Cerebellum (tissue), 4 donors: ENCODE measurements at places on chromosomes 5 and 9. TPM values are rescaled to one million over a fixed set of nuclear protein-coding genes. Genes with fewer than 3 reads are reported as not detected.

GRCh38 chr9:76162086-76162730 is 232.0 kb downstream of the RFK start:
- DNase-seq = no peak

DNA sequence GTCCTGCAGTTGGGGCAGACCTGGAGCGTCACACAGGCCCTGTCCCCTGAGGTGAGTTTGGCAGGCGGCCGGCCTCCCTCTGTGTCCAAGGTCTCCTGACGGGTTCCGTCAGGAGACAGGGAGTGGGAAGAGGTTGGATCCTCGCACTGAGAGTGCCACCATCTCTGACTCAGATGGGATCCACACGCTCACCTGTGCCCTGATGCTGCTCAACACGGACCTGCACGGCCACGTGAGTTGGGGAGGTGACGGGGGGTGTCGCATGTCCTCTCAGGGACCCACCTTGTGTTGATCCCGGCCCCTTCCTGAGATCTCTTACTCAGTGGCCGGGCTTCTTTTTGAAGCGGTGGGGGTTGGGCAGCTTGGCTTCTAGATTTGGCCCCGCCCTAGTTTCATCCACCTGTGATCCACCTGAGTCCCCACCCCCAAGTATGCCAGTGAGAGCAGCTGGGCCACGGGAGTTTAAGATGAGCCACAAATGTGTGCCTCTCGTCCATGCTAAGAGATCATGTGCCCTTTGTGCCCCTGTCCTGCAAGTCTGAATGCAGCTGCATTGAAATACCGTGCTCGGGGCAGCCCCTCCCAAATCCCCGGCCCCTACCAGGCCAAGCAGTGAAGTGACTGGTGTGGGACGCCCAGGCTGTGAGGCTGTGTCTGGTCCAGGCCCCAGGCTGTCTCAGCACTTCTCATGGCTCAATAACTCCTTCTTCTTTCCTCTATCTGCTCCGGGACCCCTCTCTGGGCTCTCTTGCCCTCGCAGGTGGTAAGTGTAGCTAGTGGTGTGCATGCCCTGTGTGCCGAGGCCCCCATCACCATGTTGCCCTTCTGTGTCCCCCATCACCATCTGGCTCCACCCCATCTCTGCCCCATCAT is 27.2 kb downstream of the PSD2 start:
- DNase-seq = no peak

The ELOVL7 gene
- total RNA-seq = 9.2 TPM

The NPR3 gene
- 3.6 TPM for total RNA-seq

The IFNB1 gene
- total RNA-seq = not detected

- no peak for DNase-seq
Measured at GRCh38 chr5:44828719-44829118, 20.0 kb downstream of the MRPS30 start.

DNA sequence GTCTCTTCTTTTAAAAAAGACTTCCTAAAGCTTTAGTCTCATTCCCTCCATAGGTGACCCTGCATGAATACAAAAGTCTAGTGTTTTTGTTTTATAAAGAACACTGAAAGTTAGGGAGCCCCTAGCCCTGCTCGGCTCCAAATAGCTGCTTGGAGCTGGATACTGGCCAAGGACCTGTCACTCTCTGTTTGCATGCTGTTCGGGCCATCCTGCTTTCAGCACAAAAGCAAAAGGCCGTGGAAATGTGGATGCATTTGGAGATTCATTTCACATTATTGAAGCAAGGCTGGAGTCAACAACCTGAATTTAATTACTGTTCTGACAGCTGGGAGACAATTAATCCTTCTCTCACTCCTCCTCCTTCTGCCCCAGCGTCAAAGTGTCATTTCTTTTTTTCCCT is 151.7 kb upstream of the NMUR2 start:
- no peak for DNase-seq
